Purkinje cell (primary cell): ENCODE measurements at places on chromosomes 4 and X. TPM values are rescaled to one million over a fixed set of nuclear protein-coding genes. Genes with fewer than 3 reads are reported as not detected.

ZAR1 gene
- polyA plus RNA-seq, result not detected in 2 replicates

AFF2 gene
- polyA plus RNA-seq, result 5.5 and 6.3 TPM in 2 replicates

GNRHR gene
- 1.3 and 1.8 TPM in 2 replicates for polyA plus RNA-seq

GAGE1 gene
- not detected in 2 replicates for polyA plus RNA-seq

DIAPH2 gene
- 0.60 and 0.94 TPM in 2 replicates for polyA plus RNA-seq
